ENCODE measurements at places on chromosomes 16 and 17. TPM values are rescaled to one million over a fixed set of nuclear protein-coding genes. Genes with fewer than 3 reads are reported as not detected.

The ACSM2A gene
- 0.23 TPM for total RNA-seq

The CCL16 gene
- total RNA-seq = not detected

The SNX20 gene
- total RNA-seq = 2.3 TPM

GRCh38 chr16:68698091-68698490 lies 39.0 kb upstream of the CDH1 start:
- no peak for DNase-seq
- H3K36me3 ChIP-seq = no peaks in the 10 kb centered on the region
- H3K27ac ChIP-seq = no peak overlapping the region

GRCh38 chr17:50087246-50087911 lies 7.8 kb upstream of the PDK2 start:
- no peak overlapping the region for H3K27ac ChIP-seq
- peaks cover 11% of the 10 kb centered on the region for H3K36me3 ChIP-seq
- H3K4me1 ChIP-seq = no peaks in the 10 kb centered on the region
- no peak for DNase-seq
- H3K4me3 ChIP-seq = no peak overlapping the region
- H3K27me3 ChIP-seq = no peaks in the 10 kb centered on the region

DNA sequence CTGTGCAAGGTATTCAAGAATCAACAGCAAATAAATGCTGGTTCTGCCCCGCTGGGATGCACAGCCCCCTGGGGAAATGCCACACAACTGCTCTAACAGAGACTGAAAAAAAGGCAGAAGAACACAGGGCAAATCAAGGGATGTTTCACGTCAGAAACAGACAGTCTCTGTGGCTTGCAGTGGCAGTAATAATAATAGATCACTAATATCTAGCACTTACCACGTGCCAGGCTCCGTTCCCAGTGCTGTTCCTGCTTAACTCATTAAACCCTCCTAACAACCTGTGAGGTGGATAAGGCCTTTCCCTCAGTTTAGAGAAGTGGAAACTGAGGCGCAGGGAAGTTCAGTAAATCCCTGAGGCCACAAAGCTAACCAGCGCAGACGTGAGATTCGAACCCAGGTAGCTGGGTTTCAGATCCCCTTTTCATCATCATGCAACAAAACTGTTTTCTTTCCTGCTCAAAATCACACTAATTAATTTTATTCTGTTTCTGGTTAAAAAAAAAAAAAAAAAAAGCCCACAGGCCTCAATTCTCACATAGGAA lies 36.7 kb downstream of the ARHGAP17 start:
- H3K27ac ChIP-seq = peak overlapping the region; percentile 80
- H3K4me3 ChIP-seq = no peak overlapping the region
- H3K4me1 ChIP-seq = peaks cover 94% of the 10 kb centered on the region
- no peaks in the 10 kb centered on the region for H3K27me3 ChIP-seq
- H3K36me3 ChIP-seq = peaks cover 20% of the 10 kb centered on the region

DNA sequence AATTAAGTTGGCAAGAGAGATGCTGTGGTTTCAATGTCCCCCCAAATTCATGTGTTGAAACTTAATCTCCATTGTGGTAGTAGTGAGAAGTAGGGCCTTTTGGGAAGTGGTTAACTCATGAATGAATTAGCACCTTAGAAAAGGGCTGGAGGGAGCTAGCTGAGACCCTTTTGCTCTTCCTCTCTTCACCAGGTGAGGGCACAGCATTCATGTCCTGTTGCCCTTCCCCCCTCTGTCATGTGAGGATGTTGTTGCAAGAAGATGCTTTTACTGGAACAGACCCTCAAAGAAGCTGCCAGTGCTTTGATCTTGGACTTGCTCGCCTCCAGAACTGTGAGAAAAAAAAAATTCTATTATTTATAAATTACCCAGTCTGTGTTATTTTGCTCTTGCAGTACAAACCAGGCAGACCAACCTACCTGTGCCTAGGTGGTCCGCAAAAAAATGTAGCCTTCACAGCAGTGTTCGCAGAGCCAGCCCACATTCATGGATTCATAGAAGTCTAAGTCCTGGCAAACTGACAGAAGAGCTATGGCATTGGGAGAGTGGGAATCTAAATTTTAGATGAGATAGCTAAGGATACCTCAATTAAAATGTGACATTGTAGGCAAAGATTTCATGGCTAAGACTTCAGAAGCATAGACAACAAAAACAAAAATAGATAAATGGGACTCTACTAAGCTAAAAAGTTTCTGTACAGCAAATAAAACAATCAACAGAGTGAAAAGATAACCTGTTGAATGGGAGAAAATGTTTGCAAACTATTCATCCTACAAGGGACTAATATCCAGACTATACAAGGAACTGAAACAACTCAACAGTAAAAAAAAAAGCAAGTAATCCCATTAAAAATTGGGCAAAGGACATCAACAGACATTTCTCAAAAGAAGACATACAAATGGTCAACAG lies 32.0 kb upstream of the ABCA5 start:
- DNase-seq = no peak
- H3K27ac ChIP-seq = no peak overlapping the region
- no peaks in the 10 kb centered on the region for H3K27me3 ChIP-seq
- no peak overlapping the region for H3K4me3 ChIP-seq
- peaks cover 12% of the 10 kb centered on the region for H3K4me1 ChIP-seq

GRCh38 chr17:79986411-79987186 lies 49.1 kb downstream of the TBC1D16 start:
- H3K27me3 ChIP-seq = no peaks in the 10 kb centered on the region
- no peak overlapping the region for H3K27ac ChIP-seq
- no peak overlapping the region for H3K4me3 ChIP-seq
- DNase-seq = no peak

All from gastrocnemius medialis (tissue), 4 donors.